ENCODE measurements at places on chromosomes 2 and 18.

DNA sequence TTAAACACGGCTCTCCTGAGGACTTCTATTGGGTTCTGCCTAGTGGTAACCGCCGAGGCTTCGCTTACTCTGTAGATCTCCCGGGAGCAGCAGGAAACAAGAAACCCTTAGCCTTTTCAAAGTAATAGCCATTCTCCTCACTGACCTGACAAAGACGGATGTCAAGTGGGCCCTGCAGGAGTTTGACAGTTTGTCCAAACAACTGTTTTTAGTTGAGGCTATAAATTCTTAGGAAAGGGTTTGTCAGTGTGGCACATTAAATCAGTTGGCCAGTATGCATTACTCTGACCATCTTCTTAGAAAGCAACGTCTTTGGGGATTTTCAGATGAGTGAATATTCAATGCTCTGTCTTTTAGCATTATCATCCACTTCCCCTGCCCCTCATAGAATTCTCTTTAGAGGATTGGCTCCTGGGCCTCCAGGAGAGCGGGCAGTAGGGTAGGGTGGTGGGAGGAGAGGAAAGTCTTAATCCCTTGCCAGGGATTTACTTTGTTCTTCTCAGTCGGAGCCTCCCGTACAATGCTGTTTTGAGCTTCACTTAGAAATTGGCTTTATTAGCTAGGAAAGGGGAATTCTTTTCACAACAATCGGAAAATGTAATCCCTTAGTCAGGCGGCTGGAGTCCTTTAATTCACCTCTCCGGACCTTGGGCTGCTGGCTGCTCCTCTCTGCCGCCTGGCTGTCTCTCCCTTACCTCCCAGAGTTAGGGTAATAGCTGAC lies 13.3 kb upstream of the C18orf32 start:
- no peaks in the 10 kb centered on the region for H3K4me1 ChIP-seq
- DNase-seq: peak; percentile 33
- no peaks in the 10 kb centered on the region for H3K27me3 ChIP-seq
- H3K4me3 ChIP-seq: no peak overlapping the region
- H3K36me3 ChIP-seq: no peaks in the 10 kb centered on the region

- no peaks in the 10 kb centered on the region for H3K4me1 ChIP-seq
- H3K27ac ChIP-seq: no peak overlapping the region
- H3K4me3 ChIP-seq: no peak overlapping the region
- H3K36me3 ChIP-seq: no peaks in the 10 kb centered on the region
Measured at GRCh38 chr18:31500051-31500688, 2.2 kb downstream of the DSG2 start.

DNA sequence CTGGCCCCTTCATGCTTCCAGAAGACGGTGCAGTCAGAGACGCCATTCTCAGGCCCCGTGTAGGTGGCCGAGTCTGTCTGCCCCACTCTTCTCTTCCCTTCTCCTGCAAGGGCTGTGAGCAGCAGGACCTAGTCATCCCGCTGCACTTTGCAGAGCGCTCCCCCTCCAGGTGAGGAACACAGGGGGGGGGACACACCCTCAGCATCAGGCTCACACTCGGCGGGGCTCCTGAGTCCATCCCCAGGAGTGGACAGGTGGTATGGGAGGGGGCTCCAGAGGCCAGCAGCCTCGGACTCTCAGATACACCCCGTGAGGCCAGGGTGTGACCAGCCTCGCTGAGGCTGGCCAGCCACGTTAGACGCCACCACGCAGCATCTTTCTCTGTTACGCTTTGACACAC lies 460.5 kb upstream of the MYT1L start:
- H3K4me1 ChIP-seq: no peaks in the 10 kb centered on the region
- H3K36me3 ChIP-seq: no peaks in the 10 kb centered on the region
- no peak overlapping the region for H3K27ac ChIP-seq
- no peak overlapping the region for H3K4me3 ChIP-seq
- no peaks in the 10 kb centered on the region for H3K27me3 ChIP-seq

DNA sequence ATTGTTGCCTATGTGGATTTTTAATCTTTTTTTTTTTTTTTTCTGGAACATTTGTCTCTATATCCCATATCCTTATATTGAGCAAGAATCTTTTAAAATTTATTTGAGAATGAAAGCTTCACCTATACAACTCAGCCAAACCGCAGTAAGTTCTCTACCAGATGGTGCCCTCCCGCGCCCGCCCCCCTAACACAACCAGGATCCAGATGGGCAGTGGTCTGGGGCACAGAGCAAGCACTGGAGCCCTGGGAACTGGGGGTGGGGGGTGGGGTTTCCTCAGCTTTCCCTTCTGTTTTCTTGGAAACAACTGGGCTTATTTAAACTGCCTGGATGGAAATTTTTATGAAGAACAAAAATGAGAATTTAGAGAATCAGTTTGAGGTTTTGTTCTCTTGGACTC lies 74.6 kb downstream of the ACAA2 start:
- H3K4me3 ChIP-seq: no peak overlapping the region
- no peak overlapping the region for H3K27ac ChIP-seq
- H3K4me1 ChIP-seq: no peaks in the 10 kb centered on the region
- no peak for DNase-seq

GRCh38 chr2:150919901-150920300 lies 341.8 kb downstream of the RBM43 start:
- no peaks in the 10 kb centered on the region for H3K27me3 ChIP-seq
- no peak overlapping the region for H3K27ac ChIP-seq
- no peak overlapping the region for H3K4me3 ChIP-seq

DNA sequence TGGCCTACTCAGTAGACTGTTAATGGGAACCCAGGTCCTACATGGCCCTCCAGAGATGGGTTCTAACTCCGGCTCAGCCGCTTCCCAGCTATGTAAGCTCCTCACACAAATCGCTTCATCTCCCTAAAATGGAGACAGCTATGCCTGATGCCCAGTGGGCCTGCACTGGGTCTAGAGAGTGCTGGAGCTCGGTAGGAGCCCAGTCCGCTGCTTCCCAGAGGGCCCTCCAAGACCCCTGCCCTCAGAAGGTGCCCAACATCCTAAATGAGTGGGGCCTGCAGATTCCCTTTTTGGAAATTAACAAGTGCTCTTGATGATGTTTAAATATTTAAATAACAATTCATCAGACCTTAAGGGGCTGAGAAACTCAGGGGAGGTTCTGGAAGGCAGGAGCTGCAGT lies 47.1 kb downstream of the HS1BP3 start:
- DNase-seq: no peak
- no peaks in the 10 kb centered on the region for H3K36me3 ChIP-seq
- no peaks in the 10 kb centered on the region for H3K4me1 ChIP-seq
- no peaks in the 10 kb centered on the region for H3K27me3 ChIP-seq

DNA sequence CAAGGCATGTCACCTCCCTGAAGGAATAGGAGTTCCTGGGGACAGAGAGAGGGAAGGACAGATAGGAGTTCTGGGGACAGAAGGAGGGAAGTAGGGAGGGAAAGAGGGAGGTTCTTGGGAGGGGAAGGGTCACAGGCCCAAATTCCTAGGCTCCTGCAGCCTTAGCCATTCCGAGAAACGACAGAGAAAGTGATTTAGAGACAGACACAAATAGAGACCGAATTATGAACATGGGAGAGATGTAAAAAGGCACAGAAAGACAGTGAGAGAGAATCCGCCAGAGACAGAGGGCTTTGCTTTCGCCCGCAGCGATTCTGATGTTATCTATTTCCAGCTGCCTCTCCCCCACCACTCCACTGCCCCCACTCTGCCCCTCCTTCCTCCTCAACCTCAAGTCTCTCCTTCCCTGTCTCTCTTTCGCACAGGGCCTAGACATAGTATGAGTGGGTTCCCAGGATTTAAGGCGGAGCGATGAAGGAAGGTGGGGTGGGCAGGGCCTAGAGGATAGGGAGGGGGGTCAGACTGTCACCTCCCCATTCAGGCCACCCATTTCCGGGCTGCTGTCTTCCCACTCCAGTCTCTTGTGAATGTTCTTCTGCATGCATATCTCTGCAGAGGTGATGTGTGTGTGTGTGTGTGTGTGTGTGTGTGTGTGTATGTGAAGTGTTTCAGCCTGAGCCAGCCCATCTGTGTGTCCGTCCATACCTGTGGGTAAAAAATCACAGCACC lies 3.3 kb upstream of the WNT6 start:
- no peak for DNase-seq
- H3K36me3 ChIP-seq: no peaks in the 10 kb centered on the region
- no peak overlapping the region for H3K4me3 ChIP-seq
- H3K27ac ChIP-seq: no peak overlapping the region
- H3K4me1 ChIP-seq: peaks cover 22% of the 10 kb centered on the region

DNA sequence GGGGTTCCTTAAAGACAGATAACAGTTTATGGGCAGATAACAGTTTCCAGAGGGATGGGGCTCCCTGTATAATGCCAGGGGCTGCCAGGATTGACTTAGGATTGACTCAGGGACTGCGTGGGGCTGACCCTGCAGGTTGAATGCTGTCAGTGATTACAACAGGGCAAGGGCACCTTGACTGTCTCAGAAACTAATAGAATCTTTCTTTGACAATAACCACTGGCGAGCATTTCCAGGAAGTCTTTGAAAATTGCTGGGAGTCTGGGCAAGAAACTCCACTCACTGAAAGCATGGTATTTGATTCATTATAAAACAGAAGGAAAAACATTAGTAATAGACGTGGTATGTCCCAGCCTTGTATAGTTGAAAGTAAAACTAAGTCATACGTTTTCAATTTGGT lies 101.0 kb downstream of the GPD2 start:
- H3K4me3 ChIP-seq: no peak overlapping the region
- no peaks in the 10 kb centered on the region for H3K4me1 ChIP-seq
- no peak for DNase-seq
- no peak overlapping the region for H3K27ac ChIP-seq
- H3K36me3 ChIP-seq: no peaks in the 10 kb centered on the region

GRCh38 chr18:79260510-79260909 lies 135.2 kb upstream of the NFATC1 start:
- H3K4me1 ChIP-seq: no peaks in the 10 kb centered on the region
- no peaks in the 10 kb centered on the region for H3K27me3 ChIP-seq
- no peak overlapping the region for H3K27ac ChIP-seq
- peaks cover 3% of the 10 kb centered on the region for H3K36me3 ChIP-seq
- no peak overlapping the region for H3K4me3 ChIP-seq

All from CD4-positive, alpha-beta memory T cell (primary cell).